Dermis blood vessel endothelial cell (primary cell): ENCODE measurements at places on chromosomes 12 and 14. TPM values are rescaled to one million over a fixed set of nuclear protein-coding genes. Genes with fewer than 3 reads are reported as not detected.

The TFCP2 gene
- 10.9 and 20.8 TPM in 2 replicates for total RNA-seq

The IRAK3 gene
- total RNA-seq = 17.1 and 19.2 TPM in 2 replicates

The NFYB gene
- total RNA-seq = 17.4 and 23.6 TPM in 2 replicates

DNA sequence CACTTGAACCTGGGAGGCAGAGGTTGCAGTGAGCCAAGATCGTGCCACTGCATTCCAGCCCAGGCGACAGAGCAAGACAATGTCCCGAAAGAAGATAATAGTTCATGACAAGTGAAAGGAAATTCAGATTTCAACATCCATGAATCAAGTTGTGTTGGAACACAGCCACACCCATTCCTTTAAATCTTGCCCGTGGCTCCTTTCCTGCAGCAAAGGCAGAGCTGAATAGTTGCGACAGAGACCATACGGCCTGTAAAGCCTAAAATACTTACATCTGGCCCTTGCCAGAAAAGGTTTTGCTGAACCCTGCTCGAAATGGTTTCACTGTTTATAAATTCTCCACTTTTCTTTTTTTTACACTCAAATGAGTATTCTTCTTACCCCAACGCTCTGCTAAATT lies 17.7 kb upstream of the ITPK1 start:
- no peak for DNase-seq

The PDE3A gene
- total RNA-seq = 2.2 and 3.1 TPM in 2 replicates

The UBE2N gene
- total RNA-seq = 53.9 and 86.8 TPM in 2 replicates

GRCh38 chr12:57175428-57176138 lies 28.2 kb upstream of the LRP1-AS start:
- DNase-seq = peak; percentile 78

DNA sequence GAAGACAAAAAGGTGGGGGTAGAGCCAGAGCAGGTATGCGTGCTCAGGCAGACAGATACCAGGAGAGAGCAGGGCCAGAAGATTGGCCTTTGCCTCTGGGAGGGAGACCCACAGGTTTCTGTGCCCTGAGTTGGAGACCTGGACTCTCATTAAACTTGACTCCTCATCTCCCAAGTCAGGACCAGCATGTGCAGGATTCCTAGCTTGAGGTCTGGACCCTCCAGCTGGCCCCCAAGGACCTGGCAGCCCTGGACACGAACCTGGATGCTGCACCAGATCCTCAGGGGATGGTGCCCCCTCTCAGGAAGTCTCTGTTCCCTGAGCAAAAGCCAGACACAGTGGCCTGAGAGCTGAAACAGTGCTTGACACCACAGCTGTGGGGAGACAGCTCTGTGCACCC lies 10.5 kb upstream of the KRT73 start:
- no peak for DNase-seq

- DNase-seq = no peak
These were observed 15.1 kb upstream of the CCDC91 start for GRCh38 chr12:28175098-28175589.

The LPAR5 gene
- not detected in 2 replicates for total RNA-seq

The DENND5B gene
- 12.1 and 19.3 TPM in 2 replicates for total RNA-seq

- no peak for DNase-seq
These were observed 7.5 kb downstream of the NTF3 start for GRCh38 chr12:5439371-5439771.

- DNase-seq = peak; percentile 81
These were observed 57.9 kb downstream of the TRPV4 start for GRCh38 chr12:109775172-109775881.

The LRRK2 gene
- total RNA-seq = 0.51 and 0.65 TPM in 2 replicates

GRCh38 chr12:482061-482460 lies 22.3 kb downstream of the B4GALNT3 start:
- no peak for DNase-seq

- no peak for DNase-seq
These were observed 8.1 kb upstream of the ADCY6 start for GRCh38 chr12:48796976-48797375.

- no peak for DNase-seq
These were observed 3.4 kb upstream of the GPR162 start for GRCh38 chr12:6818222-6818621.

GRCh38 chr12:119802472-119802871 lies 74.6 kb downstream of the CIT start:
- DNase-seq = no peak

The KRT3 gene
- not detected in 2 replicates for total RNA-seq

DNA sequence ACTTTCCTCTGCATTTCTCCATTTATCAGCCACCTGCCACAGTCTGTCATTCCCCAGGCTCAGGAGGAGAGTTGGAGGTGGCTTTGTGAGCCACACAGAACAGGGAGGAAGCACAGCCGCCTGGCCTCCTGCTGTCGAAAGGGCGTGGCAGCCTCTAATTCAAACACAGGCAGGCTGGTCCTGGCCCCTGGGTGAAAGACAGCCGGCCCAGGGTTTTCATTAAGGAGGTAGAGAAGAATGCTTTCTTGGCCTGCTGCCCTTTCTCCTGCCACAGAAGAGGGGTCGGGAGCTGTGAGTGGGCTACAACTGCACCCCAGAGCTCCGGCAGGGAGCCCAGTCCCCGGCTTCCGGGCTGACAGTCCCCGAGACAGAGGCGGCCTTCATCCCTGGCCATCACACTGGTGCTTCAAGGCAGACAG lies 108.6 kb upstream of the FZD10 start:
- DNase-seq = no peak

DNA sequence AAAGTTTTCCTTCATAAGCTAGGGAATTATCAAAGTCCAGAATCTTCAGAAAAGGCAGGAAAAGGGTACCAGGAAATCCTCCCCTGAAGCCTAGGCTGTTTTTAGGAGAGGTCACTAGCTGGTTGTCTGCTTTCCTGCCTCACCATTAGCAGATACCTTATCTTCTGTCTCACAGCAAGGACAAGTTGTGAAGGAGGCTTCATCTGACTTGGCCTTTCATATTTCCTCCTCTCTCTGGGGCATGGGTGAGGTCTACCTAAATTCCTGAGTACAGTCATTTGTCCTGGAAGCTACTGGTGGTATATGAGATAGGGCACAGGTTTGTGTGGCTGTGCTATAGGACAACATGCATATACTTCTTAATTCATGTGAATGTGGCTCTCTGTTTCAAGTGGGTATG lies 2.3 kb downstream of the FOXJ2 start:
- DNase-seq = no peak

The NRL gene
- total RNA-seq = 0.88 and 2.6 TPM in 2 replicates
